ENCODE measurements at places on chromosomes 16 and 17. TPM values are rescaled to one million over a fixed set of nuclear protein-coding genes. Genes with fewer than 3 reads are reported as not detected.

GRCh38 chr16:72689851-72690250, 358.1 kb downstream of the ZFHX3 start:
- no peak for DNase-seq
- H3K36me3 ChIP-seq = no peaks in the 10 kb centered on the region
- no peak overlapping the region for H3K27ac ChIP-seq
- H3K4me3 ChIP-seq = no peak overlapping the region
- no peaks in the 10 kb centered on the region for H3K27me3 ChIP-seq
- no peaks in the 10 kb centered on the region for H3K4me1 ChIP-seq

DRC3 gene
- total RNA-seq = 0.81 TPM

DNA sequence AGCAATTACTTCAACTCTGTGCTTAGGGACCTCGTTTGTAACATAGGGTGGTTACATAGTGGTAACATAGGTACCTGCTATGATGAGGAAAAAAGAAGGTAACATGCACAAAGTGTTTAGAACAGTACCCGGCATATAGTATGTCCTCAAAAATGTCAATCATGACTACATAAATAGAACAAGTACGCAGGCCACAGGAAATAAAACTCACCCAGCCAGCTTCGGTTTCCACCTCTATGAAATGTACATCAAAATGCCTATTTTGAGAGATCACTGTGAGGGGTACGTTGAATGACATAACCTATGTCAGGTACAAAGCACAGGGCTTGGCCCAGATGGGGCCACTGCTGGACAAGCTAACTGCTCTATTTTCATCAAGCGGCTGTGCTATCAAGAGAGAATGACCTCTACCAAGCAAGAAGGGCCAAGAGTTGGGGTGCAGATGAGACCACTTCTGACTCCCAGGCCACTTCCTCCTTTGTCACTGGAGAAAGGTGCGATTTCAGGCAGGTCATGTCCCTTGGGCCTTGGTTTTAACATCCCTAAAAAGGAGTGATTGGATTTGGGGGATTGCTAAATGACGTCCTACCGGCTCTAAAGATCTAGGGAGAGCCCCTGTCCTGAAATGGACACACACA, 45.4 kb downstream of the WSB1 start:
- H3K27me3 ChIP-seq = no peaks in the 10 kb centered on the region
- H3K4me1 ChIP-seq = peaks cover 15% of the 10 kb centered on the region
- H3K4me3 ChIP-seq = no peak overlapping the region

CACNG5 gene
- total RNA-seq = not detected

- H3K36me3 ChIP-seq = no peaks in the 10 kb centered on the region
- H3K4me1 ChIP-seq = peaks cover 1% of the 10 kb centered on the region
- DNase-seq = no peak
- no peaks in the 10 kb centered on the region for H3K27me3 ChIP-seq
These were observed 24.5 kb upstream of the CIBAR2 start for GRCh38 chr16:85136702-85137322.

Measured in neural progenitor cell (in vitro differentiated cells).